Stimulated activated CD8-positive, alpha-beta memory T cell treated with anti-CD3 and anti-CD28 coated beads, Interleukin-4, amount 100 ng/mL, for 1 hour (primary cell): ENCODE measurements at places on chromosomes 1 and 21.

DNA sequence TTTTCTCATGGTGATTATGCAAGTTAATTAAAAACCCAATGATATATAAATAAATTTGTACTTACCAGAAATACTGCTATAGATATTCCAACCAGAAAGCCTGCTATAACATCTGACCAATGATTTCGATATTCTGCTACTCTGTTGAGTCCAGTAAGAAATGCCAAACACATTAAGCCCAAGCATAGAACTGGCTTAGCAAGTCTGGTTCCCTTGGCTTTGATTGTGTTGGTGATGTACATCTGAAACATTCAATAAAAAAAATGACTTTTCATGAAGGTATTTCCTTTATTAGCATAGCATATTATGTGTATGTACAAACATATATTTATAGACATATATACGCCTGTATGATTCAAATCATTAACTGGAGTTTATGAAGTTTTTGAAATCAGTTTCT, 82.8 kb downstream of the PLPPR5 start:
- no peak for DNase-seq

- no peak for DNase-seq
Observed at GRCh38 chr1:232528472-232529089, 101.4 kb downstream of the SIPA1L2 start.

DNA sequence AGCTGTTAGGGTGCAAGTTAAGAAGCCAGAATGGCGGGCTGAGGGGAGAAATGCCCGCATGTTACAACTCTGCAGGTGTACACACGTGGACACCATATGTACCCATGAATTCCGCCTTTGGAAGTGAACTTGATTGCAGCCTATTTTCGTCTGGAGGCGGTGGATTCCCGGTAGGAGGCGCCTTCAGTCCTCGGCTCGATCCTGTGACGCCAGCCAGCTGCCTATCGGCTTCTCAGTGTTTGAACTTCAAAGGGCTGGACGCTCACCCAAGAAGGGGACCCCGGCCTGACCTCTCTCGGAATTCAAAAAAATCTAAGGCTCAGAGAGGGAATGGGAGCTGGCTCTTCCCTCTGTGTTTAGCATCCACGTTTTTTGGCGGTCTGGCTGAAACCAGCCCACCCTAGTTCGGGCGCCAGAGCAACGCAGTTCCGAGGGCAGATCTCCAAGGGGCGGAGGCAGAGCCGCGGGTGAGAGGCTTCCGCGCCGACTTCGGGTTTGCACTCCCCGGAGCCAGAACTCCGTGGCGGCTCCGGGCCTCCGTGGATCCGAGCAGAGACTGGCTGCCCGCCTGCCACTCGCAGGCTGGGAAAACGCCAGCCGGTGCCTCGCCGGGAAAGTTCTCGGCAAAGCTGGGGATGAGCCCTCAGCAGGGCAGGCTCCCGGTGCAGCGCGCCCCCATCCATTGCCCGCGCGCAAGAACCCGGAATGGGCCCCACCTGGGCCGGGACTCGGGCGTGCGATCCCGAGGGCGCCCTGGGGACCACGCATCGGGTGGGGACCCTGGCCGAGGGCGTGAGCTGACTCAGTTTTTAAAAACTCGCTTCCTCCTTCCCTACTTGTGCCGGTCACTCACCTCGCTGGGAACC, 996 bp upstream of the TMEM51 start:
- DNase-seq = no peak

GRCh38 chr1:186043296-186043695, 309.1 kb downstream of the HMCN1 start:
- DNase-seq = no peak

DNA sequence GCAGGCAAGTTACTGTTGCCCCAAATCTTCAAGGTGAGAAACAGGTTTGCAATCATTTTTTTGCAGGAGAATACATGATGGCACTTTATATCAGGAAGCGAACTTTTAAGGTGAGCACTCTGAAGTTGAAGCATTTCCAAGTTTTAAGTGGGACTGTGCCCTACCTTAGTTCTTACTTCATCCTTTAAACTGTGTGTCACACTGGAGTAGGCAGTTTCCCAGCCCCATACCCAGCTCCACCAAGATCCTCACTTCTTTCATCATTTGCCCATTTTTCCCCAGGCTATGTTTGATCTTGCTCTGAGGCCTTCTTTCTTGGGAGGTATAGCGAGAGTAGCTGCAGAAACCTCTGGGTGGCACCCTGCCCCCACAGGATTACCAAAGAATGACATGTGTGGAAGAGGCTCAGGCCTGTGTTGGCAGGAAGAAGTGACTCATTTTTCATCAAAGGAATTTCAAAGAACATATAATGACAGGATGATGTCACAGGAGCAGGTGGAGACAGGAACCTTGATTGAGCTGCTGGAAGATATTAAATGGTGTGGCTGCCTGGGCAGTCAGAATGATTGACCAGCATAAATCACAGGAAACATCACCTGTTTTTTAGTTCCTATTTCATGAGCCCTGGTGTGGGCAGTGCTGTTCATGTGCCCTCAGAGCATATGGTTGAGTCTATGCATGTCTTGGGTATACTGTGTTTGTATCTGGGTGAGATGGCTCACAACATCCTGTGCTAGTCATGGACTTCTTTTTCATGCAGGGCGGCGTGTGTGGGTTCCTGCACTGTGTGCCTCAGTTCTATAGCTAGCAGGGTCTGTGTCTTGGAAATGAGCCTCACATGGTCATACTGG, 20.8 kb upstream of the MACF1 start:
- peak; percentile 75 for DNase-seq

- no peak for DNase-seq
Observed at GRCh38 chr1:44437107-44437716, 32.2 kb downstream of the RNF220 start.

DNA sequence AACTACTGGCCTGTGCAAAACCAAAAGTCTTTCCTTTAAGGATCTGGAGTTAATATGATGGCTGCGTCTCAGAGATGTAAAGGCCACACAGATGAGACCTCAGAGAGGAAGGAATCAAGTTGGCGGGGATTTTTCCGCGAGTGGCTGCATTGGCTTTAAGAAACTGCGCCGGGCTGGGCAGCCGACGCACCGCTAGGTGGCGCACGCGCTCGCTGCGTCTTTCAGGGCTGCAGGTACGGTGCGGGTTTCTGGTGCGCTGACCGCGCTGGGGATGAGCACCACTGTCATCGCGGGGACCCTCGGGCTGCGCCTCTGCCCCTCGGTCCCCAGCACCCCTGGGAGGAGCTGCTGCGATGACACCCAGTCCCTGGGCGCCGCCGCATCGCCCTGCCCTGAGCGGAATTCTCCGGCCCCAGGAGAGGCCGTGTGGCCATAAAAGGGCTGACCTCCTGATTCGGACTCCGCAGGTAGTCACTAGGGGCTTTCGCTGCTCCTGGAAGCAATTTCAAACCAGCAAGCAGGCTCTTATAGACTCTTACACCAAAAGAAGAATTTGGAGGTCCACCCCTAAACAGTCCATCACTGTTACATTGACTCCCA, 241.0 kb downstream of the KCNJ6 start:
- peak; percentile 5 for DNase-seq

- no peak for DNase-seq
Observed at GRCh38 chr1:44546403-44547053, 127.8 kb downstream of the TMEM53 start.

- no peak for DNase-seq
Observed at GRCh38 chr1:237640966-237641365, 249.8 kb downstream of the ZP4 start.
